Posterior vena cava (tissue), 2 donors: ENCODE measurements at places on chromosomes 5 and 9. TPM values are rescaled to one million over a fixed set of nuclear protein-coding genes. Genes with fewer than 3 reads are reported as not detected.

DNA sequence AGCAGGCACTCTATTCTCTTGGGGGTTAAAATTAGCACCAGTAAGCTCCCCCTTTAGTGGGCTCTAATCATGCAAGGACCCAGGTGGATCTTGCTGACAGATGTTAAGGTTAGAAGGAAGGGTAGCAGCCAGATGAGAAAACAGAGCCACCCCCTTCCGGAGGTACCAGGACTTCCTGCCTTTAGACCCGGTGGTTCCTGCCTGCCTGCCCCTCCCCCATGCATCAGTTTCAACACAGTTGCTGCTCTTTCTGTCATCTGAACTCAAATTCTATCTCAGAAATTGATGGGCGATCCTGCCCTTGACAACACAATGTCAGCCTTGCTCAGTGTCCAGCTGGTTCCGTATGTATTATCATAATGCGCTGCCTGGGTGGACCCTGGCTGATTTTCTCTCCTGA is 287.3 kb downstream of the EBF1 start:
- DNase-seq = no peak

- DNase-seq = no peak
Measured at GRCh38 chr5:32834251-32834650, 123.1 kb downstream of the NPR3 start.

GRCh38 chr9:107467416-107467815 is 22.2 kb downstream of the KLF4 start:
- DNase-seq = no peak

Gene TMEM174
- not detected for total RNA-seq

DNA sequence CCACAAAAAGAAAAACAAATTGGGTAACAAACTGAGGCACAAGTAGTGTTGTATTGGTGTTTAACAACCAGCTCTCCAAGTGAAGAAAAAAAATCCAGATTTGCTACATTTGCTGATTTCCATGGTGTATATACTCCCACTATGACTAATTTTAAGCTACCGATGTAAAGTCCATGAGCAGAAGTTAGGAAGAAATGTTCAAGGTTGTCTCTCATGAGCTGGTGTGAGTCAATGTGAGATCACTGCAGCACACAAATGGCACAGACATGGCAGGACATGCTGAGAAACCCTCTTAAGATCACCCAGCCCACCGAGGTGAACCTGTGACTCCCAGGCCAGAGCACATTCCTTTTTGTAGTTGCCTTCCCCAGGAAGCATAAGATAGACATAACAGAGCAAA is 36.2 kb downstream of the SLC44A1 start:
- DNase-seq = no peak

Gene LCN6
- total RNA-seq = 22.8 TPM

DNA sequence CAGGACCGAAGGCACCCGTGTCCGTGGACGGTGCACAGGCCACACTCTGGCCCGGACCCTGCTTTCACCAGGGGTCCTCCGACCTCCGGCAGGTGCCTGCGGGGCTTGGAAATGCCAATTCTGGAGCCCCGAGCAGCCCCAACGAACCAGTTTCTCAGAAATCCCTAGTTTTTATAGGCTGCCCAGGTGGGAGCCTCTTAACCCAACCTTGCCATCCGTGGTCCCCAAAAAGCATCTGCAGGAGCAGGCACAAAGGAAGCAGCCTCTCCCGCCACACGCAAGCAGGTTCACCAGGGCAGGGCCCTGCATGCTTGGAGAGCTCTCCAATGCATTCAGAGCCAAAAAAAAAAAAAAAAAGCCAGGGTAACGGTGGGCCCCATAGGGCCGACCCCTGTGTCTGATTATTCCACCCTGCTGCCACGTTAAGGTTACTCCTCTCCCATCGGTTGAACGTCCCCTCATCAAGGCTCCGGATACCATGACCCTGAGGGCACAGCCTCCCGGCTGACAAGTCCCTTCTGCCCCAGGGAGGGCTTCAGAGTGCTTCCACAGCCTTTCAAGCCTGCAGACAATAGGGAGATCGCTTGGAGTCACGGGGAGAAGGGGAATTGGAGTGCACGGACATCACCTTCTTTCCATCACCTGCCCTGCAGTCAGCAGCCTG is 796 bp upstream of the TPRN start:
- DNase-seq = no peak

DNA sequence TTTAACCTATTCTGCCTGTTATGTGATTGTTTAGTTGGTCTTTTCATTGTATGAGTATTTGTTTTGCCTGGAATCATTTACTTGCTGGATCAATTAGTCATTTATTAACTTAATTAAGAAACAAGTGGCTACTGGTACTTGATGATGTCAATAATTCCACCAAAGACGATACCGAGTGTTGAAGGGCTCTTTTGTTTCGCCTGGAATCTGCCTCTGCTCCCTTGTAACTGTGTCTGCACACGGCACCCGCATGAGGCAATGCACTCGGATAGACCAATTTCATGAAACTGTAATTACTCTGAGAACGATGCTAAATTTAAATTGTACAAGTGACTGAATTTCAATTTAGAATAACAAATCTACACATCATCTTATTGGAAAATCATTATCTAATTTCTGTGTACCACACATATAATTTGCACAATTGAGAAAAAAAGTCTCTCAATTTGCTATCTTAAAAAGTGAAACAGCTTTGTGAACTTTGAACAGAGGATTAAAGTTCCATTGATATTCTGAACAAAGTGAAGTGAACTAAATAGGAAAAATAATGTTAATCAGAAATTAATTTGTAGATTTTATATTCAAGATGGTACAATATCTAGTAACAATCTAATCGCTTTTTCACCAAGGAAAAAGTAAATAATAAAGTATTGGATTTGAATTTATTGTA is 143.2 kb downstream of the CTNND2 start:
- no peak for DNase-seq

DNA sequence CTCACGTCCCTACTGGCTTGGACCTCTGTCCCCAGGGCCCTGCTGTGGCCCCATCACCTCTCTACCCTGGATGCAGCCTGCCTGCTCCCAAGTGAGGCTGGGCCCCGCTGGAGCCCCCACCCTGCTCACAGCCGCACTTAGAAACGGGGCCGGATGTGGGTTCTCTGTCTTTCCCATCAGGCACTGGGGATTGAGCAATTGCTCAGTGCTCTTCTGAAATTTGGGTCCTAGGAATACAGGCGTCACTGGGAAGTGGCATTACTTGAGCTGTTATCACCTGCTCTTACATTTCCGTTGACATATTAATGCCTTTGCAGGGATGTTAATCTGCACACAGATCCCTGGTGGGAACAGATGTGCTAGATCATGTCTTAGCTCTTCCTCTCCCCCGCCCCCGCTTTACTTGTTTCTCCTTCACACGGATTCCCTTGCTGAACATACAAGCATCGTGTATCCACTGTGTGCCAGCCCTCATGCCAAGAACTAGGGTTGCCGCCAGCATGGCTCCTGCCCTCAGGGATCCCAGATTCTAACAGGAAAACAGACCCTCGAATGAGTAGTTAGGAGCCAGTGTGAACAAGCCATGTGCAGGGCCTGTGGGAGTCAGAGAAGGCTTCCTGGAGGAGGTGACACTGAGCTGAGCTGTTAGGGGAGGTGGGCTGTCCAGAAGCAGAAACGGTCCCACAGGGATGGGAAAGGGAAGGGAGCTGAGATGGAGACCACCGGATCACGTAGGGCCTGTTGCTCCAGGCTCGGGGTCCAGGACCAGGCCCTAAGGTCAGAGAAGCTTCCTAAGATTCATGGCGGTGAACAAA is 65.1 kb downstream of the NEK6 start:
- DNase-seq = no peak

GRCh38 chr9:78510035-78510434 is 213.1 kb downstream of the PSAT1 start:
- DNase-seq = no peak

Gene VPS13A
- 53.4 TPM for total RNA-seq

GRCh38 chr5:108867656-108868055 is 120.0 kb downstream of the FER start:
- no peak for DNase-seq

Gene SPATA9
- total RNA-seq = 0.29 TPM

Gene STK10
- total RNA-seq = 25.2 TPM

Gene ZNF879
- 3.2 TPM for total RNA-seq

DNA sequence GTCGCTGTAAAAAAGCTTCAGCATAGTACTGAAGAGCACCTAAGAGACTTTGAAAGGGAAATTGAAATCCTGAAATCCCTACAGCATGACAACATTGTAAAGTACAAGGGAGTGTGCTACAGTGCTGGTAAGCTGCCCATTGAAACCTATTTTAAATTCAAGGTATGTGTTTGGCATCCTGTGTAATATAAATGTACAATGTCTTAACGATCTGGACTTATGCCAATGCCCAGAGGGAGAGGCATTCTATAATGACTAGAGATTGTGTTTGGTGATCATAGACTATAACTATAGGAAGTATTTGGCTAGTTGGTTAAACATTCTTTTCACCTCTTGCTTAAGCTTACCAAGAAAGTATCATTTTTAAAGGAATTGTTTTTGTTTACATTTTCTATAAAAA is 95.7 kb downstream of the INSL6 start:
- no peak for DNase-seq

GRCh38 chr5:52864884-52865283 is 77.2 kb downstream of the ITGA1 start:
- no peak for DNase-seq

DNA sequence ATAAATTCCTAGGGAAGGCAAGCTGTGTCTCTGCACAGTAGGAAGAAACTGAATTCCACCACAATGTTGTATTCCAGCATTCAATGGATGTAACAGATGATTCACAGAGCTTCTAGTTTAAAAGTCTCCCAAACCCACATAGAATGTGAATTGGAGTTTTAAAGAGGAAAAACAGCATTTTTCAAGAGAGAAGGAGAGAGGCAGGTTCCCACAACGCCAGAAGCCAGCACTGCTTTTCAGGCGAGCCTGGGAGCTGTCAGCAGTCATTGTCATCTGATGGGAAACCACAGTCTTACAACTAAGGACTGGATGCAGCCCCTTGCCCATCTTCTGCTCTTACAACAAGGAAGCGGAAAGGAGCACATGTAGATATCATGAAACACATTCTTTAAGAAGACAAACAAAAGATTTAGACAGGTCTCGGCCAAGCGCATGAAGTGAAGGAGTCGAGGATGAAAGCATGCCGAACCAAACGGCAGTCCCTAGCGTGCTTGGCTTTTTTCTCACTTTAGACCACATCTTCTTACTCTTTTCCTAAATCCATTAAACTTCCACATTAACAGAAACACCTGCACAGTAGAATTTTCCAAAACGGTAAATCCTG is 638 bp downstream of the DIRAS2 start:
- no peak for DNase-seq

Gene C9orf153
- total RNA-seq = 0.28 TPM

- no peak for DNase-seq
Measured at GRCh38 chr5:43456556-43456955, 27.1 kb downstream of the TMEM267 start.
